ENCODE measurements at places on chromosomes 12 and 14.

- DNase-seq: no peak
These were observed 58.3 kb downstream of the SLC15A5 start for GRCh38 chr12:16218934-16219751.

- DNase-seq: no peak
These were observed 1.5 kb upstream of the BEGAIN start for GRCh38 chr14:100588671-100589070.

GRCh38 chr12:66321435-66321834 lies 19.1 kb downstream of the HELB start:
- DNase-seq: no peak

GRCh38 chr12:66047411-66048021 lies 83.0 kb downstream of the LLPH start:
- DNase-seq: no peak

- no peak for DNase-seq
These were observed 10.3 kb downstream of the GPRC5D start for GRCh38 chr12:12941450-12942350.

GRCh38 chr14:100669011-100669412 lies 57.7 kb upstream of the DLK1 start:
- no peak for DNase-seq

- DNase-seq: no peak
These were observed 611.3 kb downstream of the VRK1 start for GRCh38 chr14:97408503-97408902.

DNA sequence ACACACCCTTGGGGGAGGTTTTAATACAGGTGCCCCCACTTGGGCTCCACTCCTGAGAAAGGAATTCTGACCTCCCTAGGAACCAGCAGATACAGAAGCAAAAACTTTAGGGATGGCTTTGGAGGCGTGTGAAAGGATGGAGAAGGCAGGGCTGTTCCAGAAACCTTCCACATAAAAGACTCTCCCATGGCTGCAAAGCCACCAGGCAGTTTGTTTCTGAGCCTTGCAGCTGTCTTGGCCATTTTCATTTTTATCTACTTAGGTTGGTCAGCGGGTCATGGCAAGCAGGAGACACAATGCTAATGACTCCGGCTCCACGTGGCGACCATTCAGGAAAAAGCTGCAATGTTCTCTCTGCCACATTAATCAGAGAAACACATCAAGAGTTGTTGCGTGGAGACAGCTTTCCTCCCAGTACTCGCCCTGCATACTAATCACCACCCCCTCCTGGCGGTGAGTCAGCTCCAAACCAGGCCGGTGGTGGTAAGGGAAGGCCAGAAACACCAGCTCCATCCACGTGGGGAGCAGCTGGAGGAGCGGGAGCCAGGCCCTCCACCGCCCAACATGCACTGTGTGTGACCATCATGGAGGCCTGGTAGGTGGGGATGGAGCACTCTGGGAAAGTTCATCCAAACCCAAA lies 30.9 kb upstream of the IRF2BPL start:
- DNase-seq: peak; percentile 76

DNA sequence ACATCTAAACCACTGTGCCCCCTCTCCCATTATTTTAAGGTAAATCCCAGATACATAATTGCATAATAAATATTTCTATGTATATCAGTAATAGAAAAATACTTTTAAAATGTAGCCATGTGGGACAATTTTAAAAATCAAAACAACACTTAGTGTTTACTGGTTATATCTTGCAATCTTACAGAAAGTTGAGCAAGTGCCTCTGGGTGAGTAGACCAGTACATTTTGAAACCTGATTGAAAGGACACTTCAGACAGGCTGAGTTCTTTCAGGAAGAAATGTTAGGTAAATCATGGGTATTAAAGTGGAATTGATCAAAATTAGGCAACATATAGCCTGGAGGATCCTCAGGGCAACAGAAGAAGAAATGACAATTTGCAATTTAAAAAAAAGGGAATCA lies 7.2 kb downstream of the SLC38A4 start:
- no peak for DNase-seq

DNA sequence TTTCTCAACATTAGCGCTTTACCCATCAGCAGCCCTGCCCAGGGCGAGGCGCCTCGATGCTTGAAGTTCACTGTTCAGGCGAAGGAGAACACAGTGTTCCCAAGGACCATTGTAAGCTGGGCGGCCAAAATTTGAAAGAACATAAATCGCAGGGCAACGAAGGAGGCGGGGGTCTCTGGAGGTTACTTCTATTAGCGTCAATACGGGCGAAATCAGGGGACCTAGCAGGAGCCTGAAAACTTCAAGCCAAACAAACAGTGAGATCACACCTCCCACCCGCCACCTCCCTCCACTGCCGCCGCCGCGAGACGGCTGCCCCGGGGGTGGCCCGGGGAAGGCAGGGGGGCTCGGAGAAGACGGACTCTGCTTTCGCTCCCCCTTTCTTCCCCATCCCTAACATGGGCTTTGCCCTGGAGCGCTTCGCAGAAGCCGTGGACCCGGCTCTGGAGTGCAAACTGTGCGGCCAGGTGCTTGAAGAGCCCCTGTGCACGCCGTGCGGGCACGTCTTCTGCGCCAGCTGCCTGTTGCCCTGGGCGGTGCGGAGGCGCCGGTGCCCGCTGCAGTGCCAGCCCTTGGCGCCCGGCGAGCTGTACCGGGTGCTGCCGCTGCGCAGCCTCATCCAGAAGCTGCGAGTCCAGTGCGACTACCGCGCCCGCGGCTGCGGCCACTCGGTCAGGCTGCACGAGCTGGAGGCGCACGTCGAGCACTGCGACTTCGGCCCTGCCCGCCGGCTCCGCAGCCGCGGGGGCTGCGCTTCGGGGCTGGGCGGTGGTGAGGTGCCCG lies at the start of gene PDZRN4:
PDZRN4 (plus strand) TSS at position 263 of the 783 bp plus-strand sequence.
- no peak for DNase-seq

DNA sequence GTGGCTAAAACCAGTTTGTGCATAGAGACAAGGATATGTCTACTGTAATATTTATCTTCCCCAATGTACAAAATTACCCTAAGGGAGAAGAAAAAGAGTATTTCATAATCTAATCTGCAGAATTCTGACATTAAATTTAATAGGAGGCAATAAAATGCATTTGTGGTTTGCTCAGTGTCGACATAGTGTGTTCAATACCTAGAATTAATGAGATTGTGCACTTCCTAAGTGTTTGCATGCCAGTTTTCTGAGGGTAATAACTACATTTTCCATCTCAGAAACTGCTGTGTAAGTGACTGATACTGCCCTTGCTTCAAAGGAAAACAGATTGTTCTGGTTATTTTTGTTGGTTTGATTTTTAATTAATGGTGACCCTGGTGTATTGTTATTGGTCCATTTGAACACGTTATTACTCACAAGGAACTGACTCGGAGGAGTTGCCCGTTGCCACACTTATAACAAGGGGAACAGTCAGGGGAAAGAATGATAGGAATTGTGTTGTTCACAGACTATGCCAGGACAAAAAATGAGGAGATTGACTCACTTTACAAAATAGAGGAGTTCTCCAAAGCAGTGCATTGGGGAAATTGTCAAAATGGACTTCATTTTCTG lies 960.3 kb upstream of the TMEM132C start:
- no peak for DNase-seq

DNA sequence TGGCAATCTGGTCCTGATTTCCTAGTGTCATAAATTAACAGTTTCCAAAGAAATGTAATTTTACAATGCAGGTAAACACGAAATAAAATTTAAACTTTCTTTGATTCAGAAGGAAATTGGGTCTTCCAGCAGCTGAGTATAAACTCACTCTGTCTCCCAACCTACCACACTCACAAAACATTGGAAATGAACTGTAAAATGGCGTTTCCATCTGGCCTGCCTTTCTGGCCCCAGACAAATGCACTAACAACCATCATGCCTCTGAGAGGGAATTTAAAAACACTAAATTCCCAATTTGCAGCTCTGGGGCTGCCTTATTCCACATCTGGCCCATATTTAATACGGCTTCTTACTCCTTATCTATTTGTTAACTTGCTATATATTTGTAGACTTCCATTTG lies 19.3 kb downstream of the ATP2B1 start:
- no peak for DNase-seq

DNA sequence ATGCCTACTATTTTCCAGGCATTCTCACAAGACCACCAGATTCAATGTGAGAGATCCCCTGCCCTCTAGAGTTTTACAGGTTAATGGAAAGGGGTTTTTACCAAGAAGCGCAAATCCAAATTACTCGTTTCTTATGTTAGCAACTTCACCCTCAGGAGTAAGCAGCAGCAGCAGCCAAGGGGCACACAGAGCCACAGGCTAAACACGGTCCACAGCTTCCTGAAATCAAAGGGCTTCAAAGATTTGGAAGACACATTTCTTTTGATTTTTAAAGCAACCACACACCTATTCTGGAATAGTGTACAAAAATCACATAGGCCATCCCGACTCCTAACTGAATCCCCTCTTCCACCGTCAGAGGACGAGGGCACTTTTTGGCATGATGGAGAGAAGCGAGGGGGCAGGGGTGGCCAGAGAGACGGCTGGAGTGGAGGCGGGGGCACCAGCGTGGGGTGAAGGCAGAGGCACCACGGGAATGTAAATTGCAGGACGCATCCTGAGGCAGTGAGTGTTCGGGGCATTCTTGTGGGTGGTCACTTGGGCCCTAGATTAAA lies 107.0 kb downstream of the ARF6 start:
- no peak for DNase-seq

DNA sequence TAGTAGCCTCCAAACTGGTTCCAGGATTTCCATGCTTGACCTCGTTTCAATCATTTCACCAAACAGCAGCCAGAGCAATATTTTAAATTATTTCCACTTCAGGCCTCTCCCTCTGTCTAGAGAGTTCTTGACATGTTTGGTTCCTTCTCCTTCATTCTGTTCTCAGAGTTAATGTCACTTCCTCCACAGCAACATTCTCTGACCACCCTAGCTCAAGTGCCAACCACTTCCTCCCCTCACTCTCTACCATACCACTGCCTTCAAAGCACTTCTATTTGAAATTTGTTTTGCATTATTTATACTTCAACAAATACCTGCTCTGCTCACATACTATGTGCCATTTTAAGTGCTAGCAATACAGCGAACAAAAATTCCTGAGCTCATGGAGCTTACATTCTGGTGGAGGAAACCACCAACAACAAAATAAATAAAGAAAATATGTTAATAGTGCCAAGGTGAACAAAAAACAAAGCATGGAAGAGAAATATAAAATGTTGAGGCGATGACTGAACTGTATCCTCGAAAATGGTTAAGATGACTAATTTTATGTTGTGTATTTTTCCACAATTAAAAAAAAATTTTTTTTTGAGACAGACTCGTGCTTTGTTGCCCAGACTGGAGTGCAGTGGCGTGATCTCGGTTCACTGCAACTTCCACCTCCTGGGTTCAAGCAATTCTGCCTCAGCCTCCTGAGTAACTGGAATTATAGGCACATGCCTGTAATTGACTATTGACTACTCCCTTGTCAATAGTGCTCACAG lies 17.3 kb downstream of the BAZ1A start:
- DNase-seq: no peak

GRCh38 chr12:69254046-69254445 lies 14.7 kb downstream of the CPSF6 start:
- DNase-seq: peak; percentile 10

GRCh38 chr12:31929027-31929526 lies 30.1 kb upstream of the RESF1 start:
- DNase-seq: no peak

DNA sequence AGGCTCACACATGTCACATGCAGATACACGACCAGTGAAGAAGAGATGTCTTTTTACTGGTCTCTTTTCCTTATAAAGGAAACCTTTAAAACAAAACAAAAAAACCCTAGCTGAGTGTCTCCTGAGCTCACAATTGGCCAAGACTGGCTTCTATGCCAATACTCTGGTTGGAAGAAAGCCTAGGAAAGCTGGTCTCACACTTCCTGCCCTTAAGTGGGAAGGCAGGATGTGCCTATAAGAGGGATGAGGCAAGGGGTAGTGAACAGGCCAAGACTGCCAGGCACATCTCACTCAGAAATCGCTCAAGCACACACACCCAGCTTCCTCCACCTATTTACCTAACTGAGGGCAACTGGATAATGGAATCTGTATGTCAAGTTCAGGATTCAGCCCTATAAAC lies 50.0 kb downstream of the SOCS2 start:
- DNase-seq: no peak
